ENCODE measurements at places on chromosomes 3 and 15.

DNA sequence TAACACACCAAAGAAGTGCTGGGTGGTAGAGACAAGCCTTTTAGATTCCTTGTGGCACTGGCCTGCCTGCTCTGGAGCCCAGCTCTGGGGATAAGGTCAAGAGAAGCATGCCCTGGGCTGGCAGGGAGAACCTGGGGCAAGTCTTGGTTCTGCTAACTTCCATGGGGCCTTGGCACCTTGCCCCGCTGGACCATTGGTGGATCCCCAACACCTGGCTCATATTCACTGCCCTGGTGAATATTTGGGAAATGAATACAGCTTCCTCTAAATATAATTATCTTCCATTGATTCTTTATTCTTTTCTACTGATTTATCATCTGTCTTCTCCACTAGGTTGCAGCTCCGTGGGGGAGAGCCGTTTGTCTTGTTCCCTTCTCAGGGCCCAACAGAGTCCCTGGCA, 89.5 kb downstream of the RAB11A start:
- DNase-seq = no peak
- H3K27ac ChIP-seq = no peak overlapping the region
- no peaks in the 10 kb centered on the region for H3K4me1 ChIP-seq
- no peaks in the 10 kb centered on the region for H3K36me3 ChIP-seq
- peaks cover 24% of the 10 kb centered on the region for H3K27me3 ChIP-seq

DNA sequence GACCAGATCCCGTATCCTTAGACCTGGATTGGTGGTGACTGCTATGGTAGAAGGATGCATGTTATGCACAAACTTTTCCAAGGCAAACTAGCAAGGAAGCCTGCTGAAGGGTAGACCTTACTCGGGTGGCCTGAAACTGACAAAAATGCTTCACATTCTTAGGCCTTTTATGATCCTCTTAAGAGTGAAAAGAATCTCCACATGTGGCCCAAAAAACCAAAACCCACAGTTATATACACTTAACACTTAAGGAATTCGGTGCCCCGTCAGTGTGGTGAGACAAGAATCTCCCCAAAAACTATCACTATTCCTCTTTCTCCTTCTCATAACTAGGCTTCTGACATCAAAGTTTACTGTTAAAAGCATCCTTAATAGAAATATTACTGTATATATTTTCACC, 130.1 kb upstream of the SOX2 start:
- H3K4me1 ChIP-seq = no peaks in the 10 kb centered on the region
- no peak for DNase-seq
- H3K27ac ChIP-seq = no peak overlapping the region
- H3K4me3 ChIP-seq = no peak overlapping the region

- H3K27me3 ChIP-seq = peaks cover 58% of the 10 kb centered on the region
- no peak overlapping the region for H3K4me3 ChIP-seq
- DNase-seq = no peak
- no peak overlapping the region for H3K27ac ChIP-seq
- no peaks in the 10 kb centered on the region for H3K36me3 ChIP-seq
- H3K4me1 ChIP-seq = peaks cover 12% of the 10 kb centered on the region
These were observed 4.6 kb upstream of the AMOTL2 start for GRCh38 chr3:134378818-134379217.

DNA sequence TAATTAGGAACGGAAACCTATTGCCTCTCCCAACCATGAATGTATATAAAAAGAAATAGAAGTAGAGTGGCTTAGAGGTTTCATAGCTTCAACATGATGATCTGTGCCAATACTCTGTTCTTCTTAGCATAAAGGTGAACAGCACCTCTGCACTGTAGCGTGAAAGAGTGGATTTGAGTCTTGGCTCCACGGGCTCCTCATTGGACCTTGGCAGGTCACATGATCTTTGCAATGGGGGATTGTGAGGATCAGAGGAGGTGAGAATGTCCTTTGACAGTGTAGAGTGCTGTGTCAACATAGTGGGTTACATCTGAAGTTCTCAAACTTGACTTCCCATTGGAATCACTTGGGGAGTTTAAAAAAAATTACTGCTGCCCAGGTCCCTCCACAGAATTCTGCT, 51.4 kb downstream of the FEM1B start:
- no peak for DNase-seq
- peaks cover 24% of the 10 kb centered on the region for H3K4me1 ChIP-seq
- no peak overlapping the region for H3K27ac ChIP-seq
- H3K4me3 ChIP-seq = no peak overlapping the region
- H3K36me3 ChIP-seq = no peaks in the 10 kb centered on the region

DNA sequence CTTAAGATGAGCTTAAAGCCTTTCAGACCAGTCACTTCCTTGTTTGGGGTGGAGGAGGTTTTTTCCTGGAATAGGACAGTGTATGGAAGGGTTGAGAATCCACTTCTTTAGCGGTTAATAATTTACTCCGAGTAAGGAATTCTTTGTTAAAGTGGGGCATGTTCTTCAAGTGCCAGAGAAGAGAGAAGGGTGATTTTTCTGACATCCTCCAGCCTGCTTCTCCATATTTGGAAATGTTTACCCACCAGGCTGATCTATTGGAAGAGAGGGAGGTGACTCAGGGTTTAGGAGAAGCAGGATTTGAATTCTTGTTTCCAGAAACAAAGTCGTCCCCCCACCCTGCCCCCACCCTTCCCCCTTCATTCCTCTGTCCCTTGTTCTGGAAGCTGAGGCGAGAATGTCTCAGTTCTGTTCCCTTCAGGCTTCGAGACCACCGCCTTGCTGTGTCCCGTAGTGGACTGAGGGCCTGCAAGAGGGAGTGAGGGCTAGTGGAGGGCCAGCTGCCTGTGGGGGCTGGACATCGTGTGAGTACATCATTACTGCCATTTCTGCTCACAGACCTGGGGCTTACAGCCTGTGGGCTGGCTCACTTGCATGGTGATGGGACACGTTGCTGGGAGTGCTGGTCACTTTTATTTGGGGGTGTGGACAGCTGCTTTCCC, 58.5 kb downstream of the LPP start:
- no peak overlapping the region for H3K27ac ChIP-seq
- no peak overlapping the region for H3K4me3 ChIP-seq

DNA sequence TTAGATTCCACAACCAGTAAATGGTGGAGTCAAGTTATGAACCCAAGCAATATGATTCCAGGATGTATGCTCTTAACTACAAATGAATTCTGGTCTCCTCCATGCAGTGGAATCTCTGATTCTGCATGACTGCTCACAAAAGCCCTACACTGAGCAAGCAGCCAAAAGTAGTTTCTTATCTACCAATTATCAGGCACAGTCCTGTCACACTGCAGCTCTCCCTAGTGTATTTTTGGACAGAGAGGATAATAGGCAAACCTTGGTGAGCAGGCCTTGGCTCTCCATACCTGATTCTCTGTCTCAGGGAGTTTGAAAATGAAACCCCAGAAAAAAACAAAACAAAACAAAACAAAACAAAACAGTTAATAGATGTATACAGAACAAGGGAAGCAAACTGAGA, 3.5 kb upstream of the SSR3 start:
- no peak overlapping the region for H3K4me3 ChIP-seq
- H3K27me3 ChIP-seq = peaks cover 7% of the 10 kb centered on the region
- H3K4me1 ChIP-seq = peaks cover 17% of the 10 kb centered on the region
- DNase-seq = no peak
- H3K36me3 ChIP-seq = peaks cover 15% of the 10 kb centered on the region
- no peak overlapping the region for H3K27ac ChIP-seq

DNA sequence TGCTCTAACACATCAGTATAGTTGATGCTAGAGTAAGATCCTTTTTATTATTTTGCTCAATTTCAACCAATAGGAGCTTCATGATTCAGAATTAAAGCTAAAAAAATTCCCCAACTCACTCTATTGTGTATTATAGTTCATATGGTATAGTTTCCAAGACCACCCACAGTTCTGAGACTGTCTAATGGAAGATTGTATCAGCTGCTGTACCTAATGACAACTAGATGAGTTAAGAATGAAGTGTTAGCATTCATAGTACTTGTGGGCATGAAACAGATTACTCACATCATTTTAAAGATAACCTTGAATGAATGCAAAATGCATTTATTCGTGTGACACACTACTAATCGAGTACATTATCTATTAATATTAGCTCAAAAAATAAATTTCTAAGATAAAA, 289.9 kb upstream of the ATP11B start:
- H3K4me1 ChIP-seq = no peaks in the 10 kb centered on the region
- no peak overlapping the region for H3K4me3 ChIP-seq
- no peak for DNase-seq
- no peak overlapping the region for H3K27ac ChIP-seq

- DNase-seq = no peak
- no peak overlapping the region for H3K27ac ChIP-seq
- peaks cover 2% of the 10 kb centered on the region for H3K36me3 ChIP-seq
- H3K4me1 ChIP-seq = peaks cover 40% of the 10 kb centered on the region
- no peak overlapping the region for H3K4me3 ChIP-seq
These were observed 73.0 kb downstream of the KLF13 start for GRCh38 chr15:31399544-31400171.

DNA sequence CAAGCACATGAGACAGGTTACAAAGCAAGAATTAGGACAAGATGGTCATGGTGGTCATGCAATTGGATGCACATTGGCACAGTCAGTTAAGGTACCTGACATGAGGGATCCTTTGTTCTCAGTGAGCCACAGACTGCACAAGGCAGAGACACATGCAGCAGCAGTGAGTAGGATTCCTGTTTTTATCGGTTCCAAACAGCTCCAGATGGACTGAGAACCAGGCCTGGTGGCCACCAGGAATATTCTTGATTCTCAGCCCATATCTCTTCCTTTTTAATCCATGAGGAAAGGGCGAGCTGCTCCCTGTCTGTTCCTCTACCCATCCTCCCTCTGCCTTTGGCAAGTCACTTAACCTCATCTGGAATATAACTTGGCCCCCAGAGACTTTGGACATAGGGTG, 410.8 kb downstream of the GAP43 start:
- no peaks in the 10 kb centered on the region for H3K36me3 ChIP-seq
- H3K27me3 ChIP-seq = no peaks in the 10 kb centered on the region
- H3K27ac ChIP-seq = no peak overlapping the region
- no peaks in the 10 kb centered on the region for H3K4me1 ChIP-seq

- H3K36me3 ChIP-seq = no peaks in the 10 kb centered on the region
- DNase-seq = no peak
- H3K4me3 ChIP-seq = no peak overlapping the region
- H3K27ac ChIP-seq = no peak overlapping the region
- no peaks in the 10 kb centered on the region for H3K4me1 ChIP-seq
These were observed 149.5 kb downstream of the GREM1 start for GRCh38 chr15:32867313-32867626.

DNA sequence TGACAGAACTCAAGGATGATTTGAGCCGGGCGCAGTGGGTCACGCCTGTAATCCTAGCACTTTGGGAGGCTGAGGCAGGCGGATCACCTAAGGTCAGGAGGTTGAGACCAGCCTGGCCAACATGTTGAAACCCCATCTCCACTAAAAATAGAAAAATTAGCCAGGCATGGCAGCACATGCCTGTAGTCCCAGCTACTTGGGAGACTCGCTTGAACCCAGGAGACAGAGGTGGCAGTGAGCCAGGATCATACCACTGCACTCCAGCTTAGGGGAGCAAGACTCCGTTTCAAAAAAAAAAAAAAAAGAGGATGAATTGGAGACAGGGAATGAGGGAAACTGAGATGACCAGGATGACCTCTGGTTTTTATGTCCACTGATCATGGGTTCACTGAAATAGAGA, 60.4 kb upstream of the CDIN1 start:
- no peaks in the 10 kb centered on the region for H3K36me3 ChIP-seq
- DNase-seq = no peak
- H3K27ac ChIP-seq = no peak overlapping the region
- H3K4me1 ChIP-seq = no peaks in the 10 kb centered on the region
- H3K4me3 ChIP-seq = no peak overlapping the region

DNA sequence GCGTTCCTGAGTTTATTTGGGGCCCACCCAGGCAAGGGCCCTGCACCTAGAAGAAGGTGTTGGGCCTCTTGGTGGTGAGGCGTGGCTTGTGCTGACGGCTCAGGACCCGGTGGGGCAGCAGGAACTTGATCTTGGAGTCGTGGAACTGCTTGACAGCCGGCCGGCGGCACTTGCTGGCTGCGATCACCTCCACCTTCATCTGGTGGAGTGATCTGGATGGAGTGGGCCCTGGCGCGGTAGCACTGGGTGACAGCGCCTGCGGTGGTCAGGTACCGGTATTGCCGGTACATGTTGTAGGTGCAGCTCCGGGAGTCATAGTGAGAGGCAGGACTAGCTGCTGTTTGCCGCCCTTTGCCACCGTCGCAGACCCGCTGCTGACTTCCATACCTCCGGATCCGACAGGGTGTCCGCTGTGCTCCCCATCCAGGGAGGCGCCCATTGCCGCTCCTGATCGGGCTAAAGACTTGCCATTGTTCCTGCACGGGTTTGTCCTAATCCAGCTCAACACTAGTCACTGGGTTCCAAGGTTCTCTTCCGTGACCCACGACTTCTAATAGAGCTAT, 136.8 kb downstream of the ANO10 start:
- no peaks in the 10 kb centered on the region for H3K27me3 ChIP-seq
- peaks cover 11% of the 10 kb centered on the region for H3K4me1 ChIP-seq
- H3K4me3 ChIP-seq = no peak overlapping the region
- H3K36me3 ChIP-seq = peaks cover 12% of the 10 kb centered on the region
- no peak for DNase-seq
- H3K27ac ChIP-seq = no peak overlapping the region

DNA sequence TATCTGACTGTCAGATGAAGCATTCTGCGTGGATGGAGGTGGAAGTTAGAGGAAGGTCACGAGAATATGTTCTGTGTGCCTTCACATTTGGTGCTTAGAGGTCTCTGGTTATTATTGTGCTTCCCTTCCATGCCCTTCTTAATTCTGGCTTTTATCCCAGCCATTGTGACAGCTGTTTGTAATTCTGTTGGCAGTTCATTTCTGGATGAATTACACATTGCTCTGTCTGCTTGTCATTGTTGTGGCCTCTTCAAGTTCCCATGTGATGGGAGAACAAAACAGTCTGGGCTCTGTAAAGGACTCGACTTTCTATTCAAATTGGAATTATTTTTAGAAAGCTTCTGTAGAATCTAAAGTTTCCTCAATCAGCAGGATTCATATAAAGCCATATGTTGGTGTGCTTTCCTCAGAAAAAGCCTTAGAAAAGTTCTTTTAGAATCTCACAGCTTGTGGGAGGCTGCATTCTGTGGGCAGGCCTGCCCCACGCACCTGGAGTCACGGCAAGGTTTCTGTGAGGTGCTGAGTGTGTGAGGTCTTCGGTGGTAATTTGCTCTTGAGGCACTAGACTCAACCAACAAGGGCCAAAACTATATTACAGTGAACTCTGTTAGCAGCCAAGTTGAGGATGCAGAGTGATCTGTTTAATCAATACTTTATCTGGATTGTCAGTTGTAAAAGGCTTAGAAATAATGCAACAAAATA, 397.4 kb upstream of the AZI2 start:
- DNase-seq = no peak
- H3K27ac ChIP-seq = no peak overlapping the region
- H3K27me3 ChIP-seq = no peaks in the 10 kb centered on the region
- no peaks in the 10 kb centered on the region for H3K36me3 ChIP-seq
- H3K4me3 ChIP-seq = no peak overlapping the region

GRCh38 chr15:92075764-92076163, 222.3 kb downstream of the SLCO3A1 start:
- H3K4me3 ChIP-seq = no peak overlapping the region
- H3K27me3 ChIP-seq = no peaks in the 10 kb centered on the region
- no peak for DNase-seq
